Stimulated activated CD4-positive, alpha-beta T cell treated with anti-CD3 and anti-CD28 coated beads, Interleukin-12 subunit alpha, Interleukin-12 subunit beta, amount 100 ng/mL, for 48 hours (primary cell): ENCODE measurements at places on chromosomes 16 and 17.

DNA sequence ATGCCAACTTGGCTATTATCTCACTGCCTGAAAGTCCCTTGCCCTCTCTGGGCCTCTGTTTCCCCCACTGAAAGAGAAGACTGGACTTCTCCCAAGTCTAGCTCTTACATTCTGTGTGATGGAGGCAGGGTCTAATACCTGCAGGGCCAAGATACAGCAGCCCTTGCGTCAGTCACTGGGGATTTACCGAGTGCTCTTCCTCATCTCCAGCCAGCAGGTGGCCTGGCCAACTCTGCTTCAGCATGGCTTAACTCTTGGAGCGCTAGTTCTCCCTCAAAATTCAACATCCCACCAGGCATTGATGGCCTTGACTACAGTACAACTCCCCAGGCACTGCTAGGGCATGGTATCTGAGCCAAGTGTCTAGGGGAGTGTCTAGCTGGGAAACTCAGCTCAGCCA, 19.9 kb upstream of the MTMR4 start:
- no peak for DNase-seq

DNA sequence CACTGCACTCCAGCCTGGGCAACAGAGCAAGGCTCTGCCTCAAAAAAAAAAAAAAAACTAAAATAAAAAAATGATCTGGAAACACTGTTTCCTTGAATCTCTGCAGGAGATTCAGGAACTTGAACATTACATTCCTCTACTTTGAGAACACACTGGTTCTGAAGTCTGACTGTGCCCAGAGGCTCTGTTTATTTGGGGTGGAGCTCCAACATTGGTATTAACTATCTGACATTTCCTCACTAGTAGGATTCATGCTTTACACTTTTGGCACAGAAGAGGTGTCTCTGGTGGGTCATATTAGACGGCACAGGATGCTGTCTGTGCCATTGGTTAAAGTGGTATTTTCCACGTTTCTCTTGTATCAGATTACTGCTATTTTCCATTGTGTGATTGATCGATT, 10.4 kb downstream of the SULT1A2 start:
- no peak for DNase-seq

- DNase-seq = no peak
These were observed 2.3 kb upstream of the DLX3 start for GRCh38 chr17:49997301-49997650.

DNA sequence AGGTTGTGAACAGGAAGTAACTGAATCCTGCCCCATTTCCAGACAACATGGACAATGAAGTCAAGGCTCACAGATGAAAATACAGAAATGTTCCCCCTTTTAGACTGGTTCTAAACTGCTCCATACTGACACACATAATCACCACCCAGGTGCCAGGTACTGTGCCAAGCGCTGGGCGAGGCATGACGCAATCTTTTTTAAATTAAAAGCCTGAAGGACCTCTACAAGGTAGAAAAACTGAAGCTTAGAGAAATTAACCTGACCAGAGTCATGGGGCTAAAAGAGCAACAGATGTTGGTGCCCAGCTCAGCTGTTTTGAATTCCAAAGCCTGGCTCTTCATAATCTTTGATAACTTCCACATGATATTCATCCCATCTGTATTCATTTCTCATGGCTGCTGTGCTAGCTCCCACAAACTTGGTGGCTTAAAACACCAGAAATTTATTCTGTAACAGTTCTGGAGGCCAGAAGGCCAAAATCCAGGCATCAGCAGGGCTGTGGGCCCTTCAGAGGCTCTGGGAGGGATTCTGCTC, 4.9 kb upstream of the RAB11FIP4 start:
- no peak for DNase-seq

GRCh38 chr16:66258916-66259845, 107.3 kb upstream of the CDH5 start:
- no peak for DNase-seq
